ENCODE measurements at places on chromosomes 5 and 9.

- no peak for DNase-seq
These were observed 24.8 kb upstream of the ALDH1A1 start for GRCh38 chr9:72977670-72978069.

DNA sequence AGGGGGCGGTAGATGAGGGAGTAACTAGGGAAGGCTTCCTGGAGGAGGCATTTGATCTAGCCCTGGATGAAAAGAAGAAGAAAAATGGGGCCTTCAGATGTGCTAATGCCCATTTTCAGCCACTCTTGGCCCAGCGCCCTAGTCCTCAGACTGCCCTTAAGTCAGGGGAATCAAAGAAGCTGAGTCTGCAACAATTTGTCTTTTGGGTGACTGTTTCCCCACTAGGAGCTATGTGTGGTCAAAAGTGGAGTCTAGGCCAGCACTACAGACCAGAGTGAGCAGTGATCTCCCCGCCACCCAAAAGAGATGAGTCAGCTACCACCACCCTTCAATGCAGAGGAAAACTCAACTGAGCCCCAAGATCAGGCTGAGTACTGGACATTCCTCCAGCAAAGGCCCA is 542.1 kb downstream of the BNC2 start:
- DNase-seq: no peak

DNA sequence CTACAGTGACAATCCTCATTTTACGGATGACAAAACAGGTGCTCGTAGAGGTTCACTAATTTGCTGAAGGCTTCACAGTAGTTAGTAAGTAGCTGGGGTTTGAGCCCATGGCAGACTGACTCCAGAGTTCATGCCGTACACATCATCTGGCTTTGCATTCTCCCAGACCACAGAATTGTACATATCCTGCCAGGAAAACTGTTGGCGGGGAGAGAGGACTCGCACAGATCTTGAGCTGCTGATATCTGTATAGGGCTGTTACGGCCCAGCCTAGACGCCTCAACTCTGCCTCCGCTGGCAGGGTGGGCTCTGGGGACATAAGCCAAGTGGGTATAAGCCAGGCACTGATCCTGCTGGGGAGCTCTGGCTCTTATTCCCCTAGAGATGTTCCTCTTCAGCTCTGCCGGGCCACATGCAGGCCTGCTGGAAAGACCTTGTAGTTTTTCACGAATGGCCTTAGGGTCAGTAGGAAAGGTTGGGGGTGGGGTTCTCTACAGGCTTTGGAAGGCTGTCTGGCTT is 16.3 kb downstream of the LARP1 start:
- no peak for DNase-seq

DNA sequence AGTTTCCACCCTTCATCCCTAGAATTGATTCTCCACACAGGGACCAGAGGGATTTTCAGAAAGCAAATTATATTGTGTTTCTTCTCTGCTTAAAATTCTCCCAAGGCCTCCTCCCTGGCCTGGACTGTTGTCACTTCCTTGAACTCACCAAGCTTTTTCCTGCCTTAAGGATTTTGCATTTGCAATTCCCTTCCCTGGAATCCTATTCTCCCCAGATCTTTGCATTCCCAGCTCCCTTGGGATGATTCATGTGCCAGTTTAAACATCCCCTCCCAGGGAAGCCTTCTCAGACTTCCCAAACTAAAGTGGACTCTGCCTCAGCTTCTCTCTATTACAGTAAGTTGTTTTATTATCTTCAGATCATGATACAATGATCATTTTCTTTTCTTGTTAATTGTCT is 35.2 kb upstream of the PDE8B start:
- DNase-seq: no peak

- no peak for DNase-seq
These were observed 411.1 kb upstream of the NUDT12 start for GRCh38 chr5:103973669-103974068.

- DNase-seq: no peak
These were observed 71.8 kb downstream of the KDM4C start for GRCh38 chr9:6829536-6829935.

Measured in activated T-helper 1 cell treated with Interleukin-2 at 50 U/mL for 16 hours (primary cell).